ENCODE measurements at places on chromosomes 1 and 21.

DNA sequence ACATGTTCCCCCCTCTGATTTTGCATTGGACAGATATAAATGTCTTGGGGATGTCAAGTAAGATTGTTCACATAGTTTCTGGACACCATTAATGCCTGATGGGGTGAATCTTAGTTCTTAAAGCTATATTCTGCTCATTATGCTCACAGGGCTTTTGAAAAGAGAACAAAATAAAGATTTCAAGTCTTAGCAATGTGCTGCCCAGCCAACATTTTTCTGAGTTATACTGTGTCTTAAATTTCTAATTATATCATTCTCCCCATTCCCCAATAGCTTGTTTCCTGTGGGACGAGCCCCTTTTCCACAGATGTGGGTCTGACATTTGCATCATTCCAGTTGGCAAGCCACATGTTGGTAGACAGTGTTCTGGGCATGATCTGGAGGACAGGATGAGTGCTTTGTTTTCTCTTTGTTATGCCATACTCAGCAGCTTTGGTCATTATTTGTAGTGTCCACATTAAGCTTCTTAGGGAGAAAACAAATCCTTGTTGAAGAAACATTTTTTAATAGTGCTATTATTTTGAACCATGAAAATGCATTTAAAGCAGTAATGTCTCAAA is 32.8 kb downstream of the MTARC1 start:
- no peak for DNase-seq

- no peak for DNase-seq
Observed at GRCh38 chr1:34113362-34113761, 51.7 kb downstream of the CSMD2 start.

DNA sequence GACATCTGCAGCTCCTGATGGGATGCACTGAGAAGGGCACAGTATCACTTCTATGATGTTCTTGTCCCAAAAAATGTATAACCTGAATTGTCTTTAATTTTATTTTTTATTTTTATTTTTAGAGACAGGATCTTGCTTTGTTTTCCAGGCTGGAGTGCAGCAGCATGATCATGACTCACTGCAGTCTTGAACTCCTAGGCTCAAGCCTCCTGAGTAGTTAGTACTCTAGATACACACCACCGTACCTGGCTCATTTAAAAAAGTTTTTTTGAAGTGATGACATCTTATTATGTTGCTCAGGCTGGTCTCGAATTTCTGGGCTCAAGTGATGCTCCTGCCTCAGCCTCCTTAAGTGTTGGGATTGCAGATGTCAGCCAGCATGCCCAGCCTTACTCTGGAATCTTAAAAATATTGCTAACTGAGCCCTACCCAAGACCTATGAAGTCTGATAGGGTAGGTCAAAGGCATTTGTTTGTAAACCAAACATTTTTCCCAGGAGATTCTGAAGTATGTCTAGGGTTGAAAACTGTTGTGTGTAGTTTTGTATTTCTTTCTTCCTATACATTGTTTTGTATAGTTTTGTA is 68.9 kb downstream of the ATF6 start:
- no peak for DNase-seq

DNA sequence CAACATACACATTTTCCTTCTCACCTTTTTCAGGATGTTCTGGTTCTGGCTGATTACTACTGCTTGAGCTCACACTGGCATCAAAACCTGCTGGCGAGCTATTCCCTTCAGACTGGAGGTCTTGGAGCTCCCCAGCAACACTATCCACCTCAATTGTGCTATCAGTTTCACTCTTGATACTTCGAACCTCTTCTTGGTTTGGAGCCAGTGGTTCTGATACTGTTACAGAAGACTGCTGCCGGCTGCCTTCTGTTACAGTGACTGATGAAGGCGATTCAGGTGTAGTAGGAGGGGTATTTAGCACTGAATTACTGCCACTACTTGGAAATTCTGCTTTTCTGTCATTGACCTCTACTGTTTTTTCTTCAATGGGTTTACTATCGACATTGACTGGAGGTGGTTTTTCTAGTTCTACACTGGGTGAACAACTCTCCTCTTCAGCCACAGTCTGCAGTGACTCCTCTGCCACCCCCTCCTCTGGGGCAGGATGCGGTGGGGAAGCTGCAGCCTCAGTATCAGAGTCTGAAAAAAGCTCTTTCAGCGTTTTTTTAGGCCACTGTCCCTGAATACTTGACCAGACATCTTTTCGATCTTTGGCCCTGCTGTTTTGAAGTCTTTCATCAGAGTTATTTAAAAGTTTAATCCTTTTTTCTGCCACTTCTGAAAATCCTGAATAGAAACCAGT is 20.7 kb upstream of the RBM34 start:
- DNase-seq = no peak

DNA sequence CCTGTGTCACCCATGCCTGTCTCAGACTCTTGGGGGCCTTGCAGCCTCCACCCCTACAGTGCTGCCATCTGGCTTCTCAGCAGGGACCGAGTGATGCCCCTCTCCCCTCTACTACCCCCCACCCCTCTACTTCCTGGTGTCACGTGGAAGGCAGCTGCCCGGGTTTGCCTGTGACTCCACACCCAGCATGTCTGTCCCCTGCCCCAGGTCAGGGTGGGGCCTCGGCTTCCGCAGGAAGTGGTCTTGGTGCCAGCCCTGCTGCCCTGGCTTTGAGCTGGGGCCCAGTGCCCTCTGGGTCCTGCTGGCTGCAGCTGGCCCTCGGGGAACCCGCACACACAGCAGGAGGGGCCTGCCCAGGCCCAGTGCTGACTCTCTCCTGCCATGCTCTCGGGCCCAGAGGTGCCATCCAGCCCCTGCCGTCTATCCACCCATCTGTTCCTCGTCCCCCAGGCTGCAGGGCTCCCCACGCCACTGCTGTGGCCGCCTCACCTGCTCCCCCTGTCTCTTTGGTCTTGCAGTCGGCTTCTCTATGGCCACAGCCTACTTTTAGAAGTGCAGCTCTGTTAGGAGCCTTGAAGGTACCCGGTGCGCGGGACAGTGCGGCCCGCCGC is 24.0 kb downstream of the PLCH2 start:
- DNase-seq = peak; percentile 52

DNA sequence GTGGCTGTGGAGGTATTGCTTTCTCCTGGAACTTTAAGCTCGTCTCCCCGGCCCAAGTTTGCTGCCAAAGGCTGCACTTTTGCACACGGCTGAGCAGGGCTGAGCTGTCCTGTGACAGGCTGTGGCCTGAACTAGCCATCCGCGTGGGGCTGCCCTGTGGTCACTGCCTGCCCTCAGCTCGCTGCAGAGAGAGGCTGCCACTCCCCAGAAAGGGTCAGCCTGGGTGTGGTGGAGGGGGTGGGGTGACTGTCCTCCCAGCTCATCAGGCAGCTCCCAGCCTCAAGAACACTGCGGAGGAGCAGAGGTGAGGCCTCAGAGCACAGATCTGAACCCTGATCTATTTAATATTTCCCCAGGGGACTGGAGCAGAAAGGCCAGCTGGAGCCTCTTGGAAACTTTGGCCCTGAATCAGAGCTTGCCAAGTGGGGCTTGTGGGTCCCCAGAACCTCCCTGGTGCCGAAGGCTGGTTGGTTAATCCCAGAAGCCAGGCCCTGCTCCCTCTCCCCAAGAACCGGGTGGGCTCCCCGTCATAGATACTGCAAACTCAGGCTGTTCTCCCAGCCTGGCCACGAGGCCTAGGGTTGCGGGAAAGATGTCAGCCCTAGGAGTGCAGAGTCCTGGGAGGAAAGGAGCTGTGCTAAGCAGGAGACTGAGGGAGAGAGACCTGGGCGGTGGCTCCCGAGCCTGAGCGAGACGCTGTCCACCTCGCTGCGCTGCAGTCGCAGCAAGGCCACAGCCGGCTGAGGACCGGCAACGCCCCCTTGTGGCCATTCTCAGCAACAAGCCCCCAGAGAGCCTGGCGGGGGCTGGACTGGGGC is 125.1 kb upstream of the IPO9 start:
- peak; percentile 78 for DNase-seq

- DNase-seq = no peak
Observed at GRCh38 chr21:39047046-39047445, 136.2 kb downstream of the PSMG1 start.

All from activated T-cell treated with anti-CD3 and anti-CD28 coated beads, Interleukin-2, amount 50 U/mL, for 24 hours (primary cell).